ENCODE measurements at places on chromosomes 3 and 15. TPM values are rescaled to one million over a fixed set of nuclear protein-coding genes. Genes with fewer than 3 reads are reported as not detected.

DNA sequence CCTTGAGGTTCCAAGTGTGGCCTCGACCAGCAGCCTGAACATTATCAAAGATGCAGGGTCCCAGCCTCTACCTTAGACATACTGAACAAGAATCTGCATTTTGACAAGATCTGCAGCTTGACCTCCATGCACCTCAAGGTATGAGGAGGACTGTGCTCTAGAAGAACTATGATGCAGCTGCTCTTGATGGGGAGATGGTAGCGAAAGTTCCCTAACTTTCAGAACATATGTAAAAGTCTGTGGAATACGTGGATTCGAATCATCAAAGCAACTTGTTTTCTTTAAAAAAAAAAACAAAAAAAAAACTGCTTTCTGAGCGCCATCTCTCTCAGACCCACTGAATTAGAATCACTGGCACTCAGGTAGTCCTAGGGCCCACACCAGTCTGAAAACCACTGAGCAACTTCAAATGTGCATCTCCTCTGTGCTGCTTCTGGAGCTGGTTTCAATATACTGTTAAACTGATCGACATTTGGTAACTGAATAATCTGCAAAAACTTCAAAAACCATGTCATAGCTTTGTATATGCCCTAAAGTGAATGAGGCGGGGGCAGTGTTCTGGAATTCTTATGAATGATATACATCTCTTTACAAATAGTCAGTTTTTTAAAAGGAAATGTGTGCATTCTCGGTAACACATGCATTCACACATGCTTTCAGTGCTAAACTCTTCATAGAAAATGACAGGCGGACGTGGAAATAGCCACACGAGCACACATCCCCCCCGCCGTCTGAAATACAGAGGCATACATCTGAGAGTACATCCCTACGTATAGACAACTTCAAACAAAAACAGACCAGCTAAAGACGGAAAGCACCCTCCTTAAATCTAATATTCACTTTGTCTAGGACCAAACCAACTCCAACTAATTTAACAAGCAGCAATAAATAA is 128.8 kb downstream of the FOXP1 start:
- no peak for DNase-seq

DNA sequence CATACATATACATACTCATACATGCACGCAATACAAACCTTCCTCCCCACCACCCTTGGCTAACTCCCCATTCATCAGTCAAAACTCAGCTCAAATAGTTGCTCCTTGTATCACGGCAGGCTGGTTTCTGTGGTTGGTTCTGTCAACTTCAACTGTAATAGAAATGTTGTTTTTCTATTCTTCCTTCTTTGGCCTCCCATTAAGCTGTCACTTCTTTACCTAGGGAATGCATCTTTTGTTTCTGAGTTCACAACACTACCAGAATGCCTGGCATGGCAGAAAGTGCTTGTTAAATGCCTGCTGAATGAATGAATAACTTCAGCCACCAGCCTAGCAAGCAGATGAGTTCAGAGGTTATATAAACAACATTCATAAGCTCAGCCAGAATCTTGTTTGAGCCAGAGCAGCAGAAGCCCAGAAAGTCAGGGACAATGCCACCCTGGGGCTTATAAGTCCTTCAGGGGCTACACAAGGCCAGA is 63.1 kb downstream of the B3GALNT1 start:
- no peak for DNase-seq

- no peak for DNase-seq
Measured at GRCh38 chr3:24145481-24145880, 200.4 kb downstream of the NR1D2 start.

GRCh38 chr15:87619161-87619960 is 637.2 kb downstream of the NTRK3 start:
- no peak for DNase-seq

GRCh38 chr3:126261037-126261436 is 80.7 kb upstream of the ALDH1L1 start:
- peak; percentile 73 for DNase-seq

DNA sequence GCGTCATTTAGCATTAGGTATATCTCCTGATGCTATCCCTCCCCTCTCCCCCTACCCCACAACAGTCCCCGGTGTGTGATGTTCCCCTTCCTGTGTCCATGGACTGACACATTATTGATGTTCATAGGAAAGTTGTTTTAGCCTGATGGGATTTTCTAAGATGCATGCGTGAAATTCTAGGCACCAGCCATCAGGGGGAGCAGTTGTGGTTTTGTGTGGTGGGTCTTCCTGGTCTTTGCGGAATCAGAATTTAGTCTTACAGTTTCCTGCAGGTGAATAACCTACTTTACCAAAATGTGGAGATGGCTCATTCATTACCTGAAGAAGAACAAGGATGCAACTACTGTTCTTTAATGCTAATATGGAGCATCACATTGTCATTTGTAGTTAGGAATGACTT is 455.0 kb upstream of the THBS1 start:
- DNase-seq: no peak

DNA sequence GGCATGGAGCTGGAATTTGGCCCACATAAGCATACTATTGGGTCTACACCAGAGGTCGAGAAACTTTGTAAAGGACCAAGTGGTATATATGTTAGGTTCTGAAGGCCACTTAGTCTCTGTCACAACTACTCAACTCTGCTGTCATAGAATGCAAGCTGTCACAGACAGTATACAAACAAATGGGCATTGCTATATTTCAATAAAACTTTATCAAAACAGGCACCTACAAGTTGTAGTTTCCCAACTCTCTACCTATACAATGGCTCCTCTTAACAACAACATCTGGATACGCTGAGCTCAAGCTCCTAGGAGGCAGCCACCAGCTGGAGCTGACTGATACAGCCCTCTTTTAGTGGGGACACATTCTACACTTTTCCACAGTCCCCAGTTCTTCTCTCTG is 15.7 kb upstream of the PRICKLE2 start:
- no peak for DNase-seq

DNA sequence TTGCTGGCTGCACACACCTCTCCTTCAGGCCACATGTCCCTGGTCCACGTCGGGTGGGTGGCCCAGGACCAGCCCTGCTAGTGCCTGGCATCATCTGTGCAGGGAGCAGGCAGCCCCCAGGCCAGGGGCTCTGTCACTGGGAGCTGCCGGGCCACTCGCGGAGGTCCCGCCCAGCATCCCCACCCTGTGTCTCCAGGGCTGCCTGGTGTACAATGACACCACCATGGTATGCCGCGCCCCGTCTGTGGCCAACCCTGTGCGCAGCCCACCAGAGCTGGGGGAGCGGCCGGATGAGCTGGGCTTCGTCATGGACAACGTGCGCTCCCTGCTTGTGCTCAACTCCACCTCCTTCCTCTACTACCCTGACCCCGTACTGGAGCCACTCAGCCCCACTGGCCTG is 34.3 kb downstream of the PLXNA1 start:
- DNase-seq: no peak

GRCh38 chr15:64855205-64855975 is 13.7 kb downstream of the PLEKHO2 start:
- no peak for DNase-seq

DNA sequence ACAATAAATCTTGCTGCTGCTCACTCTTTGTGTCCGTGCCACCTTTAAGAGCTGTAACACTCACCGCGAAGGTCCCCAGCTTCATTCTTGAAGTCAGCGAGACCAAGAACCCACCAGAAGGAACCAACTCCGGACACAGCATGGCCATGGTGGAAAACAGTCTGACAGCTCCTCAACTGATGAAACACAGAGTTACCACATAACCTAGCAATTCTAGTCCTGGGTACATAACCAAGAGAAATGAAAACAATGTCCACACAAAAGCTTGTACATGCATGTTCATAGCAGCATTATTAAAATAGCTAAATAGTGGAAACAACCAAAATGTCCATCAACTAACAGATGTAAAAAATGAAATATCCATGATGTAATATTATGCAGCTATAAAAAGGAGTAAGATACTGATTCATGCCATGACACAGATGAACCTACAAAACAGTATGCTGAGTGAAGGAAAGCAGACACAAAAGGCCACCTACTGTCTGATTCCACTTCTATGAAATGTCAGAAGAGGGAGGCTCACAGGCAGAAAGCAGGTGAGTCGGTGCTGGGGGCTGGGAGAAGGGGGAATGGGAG is 36.8 kb downstream of the VGLL4 start:
- no peak for DNase-seq

GRCh38 chr3:18442756-18443664 is 17.9 kb upstream of the SATB1 start:
- DNase-seq: no peak

DNA sequence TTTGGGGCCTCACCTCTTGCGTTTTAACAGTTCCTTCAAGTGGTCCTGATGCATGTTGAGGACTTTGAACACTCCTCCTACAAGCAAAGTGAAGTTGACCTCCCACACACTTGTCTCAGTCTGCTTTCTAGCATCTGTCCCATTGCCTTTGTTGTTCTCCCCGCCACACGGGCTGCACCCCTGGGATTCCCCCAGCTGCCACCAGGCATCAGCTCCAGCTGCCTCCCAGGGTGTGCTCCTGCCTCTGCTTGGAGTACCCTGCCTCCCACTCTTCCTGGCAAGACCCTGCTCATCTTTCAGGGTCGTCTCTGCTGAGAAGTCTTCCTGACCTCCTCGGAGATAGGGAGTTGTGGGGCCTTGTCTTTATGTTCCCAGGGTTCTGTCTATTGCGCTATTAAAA is 52.2 kb downstream of the IGF1R start:
- no peak for DNase-seq

DNA sequence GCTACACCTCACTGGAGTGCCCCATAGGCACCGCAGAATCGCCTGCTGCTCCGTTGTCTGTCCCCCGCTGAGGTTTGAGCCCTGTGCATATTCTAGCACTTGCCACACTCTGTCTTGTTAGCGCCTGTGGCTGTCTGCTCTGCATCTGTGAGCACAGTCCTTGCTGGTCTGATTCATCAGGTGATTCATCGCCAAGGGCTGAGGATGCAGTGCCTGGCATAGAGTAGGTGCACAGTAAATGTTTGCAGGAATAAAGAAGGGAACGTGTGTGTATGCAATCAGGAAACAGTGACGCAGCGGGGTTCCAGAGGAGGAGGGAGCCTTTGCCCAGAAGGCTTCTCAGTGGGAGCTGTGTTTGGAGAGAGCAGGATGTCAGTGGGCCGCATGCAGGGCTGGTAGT is 124.0 kb upstream of the PLXNA1 start:
- DNase-seq: no peak

DNA sequence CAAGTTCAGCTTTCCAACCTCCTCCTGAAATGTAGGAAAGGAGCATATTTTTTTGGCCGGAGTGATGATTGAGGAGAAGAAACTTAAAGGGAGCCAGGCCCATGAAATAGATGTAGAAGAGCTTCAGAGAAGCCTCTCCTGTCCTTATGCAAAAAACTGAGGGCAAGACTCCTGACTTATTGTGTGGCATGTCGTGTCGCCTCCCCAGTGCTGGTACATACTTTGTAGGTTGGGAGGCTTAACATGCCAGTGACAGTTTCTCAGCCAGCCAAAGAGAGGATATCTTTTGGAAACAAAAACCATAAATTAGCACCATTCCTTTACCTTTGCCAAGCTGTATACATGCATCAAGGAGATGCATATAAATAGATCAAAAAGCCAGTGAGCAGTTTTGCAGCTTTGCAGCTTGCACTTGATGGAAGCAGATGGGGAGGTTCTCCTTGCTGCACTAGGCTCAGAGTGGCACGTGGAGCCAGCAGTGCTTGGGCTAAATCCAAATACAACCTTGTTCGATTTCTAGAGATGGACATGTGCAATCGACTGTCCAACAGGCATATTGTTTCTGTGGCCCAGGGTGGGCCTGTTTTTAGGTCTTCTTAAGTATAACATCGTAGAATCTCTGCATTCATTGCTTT is 10.2 kb downstream of the SLCO3A1 start:
- no peak for DNase-seq

- no peak for DNase-seq
Measured at GRCh38 chr3:187450431-187451190, 82.4 kb downstream of the RTP4 start.

GRCh38 chr15:49900903-49901235 is 218.2 kb downstream of the ATP8B4 start:
- DNase-seq: no peak

DNA sequence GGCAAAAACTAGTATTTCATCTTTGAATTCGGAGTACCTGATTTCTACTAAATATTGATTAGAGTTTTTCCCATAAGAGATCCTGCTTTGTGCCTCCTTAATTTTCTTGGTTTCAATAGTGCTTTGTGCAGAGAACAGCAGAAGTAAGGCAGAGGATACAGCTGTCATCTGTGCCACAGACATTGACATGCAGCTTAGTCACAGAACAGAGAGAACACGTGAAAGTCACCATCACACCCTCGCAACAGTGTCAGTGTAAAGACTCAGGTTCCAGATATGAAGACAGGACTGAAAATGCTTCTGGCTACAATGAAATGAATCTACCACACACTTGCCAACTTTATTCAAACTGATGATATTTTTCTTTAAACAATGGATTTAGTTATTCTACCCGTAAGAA is 942.8 kb upstream of the CFAP20DC start:
- DNase-seq: no peak

DNA sequence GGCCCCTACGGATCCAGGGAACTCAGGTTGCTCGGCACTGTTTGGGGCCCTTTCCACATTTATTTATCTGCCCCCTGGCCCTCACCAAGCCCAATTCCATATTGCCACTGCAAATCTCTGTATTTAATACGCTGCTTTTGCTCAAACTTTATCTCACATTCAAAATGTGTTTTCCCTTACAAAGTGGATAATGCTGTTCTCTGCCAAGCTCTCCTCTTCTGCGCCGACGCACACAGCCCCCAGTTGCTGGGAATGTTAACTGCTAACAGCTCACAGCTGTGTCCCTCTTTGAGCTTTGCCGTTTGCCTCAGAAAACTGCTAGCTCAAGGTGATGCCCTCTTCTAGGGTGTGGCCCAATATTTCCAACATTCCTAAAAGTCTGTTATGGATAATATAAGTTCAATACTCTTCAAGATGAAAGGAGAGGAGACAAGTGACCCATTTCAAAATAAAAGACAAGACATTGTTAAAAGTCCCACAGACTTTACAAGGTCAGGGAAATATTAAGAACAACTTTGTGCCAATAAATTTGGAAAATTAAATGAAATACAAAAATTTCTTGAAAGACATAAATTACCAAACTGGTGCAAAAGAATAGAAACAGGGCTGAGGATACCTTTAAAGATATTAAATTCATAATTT is 12.6 kb upstream of the FBN1 start:
- DNase-seq: peak; percentile 33

DNA sequence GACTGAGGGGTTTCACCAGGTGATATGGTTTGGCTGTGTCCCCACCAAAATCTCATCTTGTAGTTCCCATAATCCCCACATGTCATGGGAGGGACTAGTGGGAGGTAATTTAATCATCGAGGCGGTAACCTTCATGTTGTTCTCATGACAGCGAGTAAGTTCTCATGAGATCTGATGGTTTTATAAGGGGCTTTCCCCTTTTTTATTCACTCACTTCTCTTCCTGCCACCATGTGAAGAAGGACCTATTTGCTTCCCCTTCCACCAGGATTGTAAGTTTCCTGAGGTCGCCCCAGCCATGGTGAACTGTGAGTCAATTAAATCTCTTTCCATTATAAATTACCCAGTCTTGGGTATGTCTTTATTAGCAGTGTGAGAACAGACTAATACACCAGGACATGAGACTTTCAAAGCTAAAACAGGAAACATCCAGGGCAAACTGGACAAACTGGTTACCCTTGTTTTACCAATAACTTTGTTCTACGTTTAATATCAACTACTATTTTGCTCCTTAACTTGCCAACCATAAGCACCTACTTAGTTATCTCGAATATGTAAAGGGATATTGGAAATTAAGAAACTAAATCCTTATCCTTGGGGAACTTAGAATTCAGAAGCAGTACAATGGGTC is 98.2 kb downstream of the MYH15 start:
- no peak for DNase-seq

SLC28A1 gene
- 0.91 TPM for total RNA-seq

TYRO3 gene
- total RNA-seq: 3.3 TPM

PLXNA1 gene
- total RNA-seq: 26.4 TPM

RAB27A gene
- total RNA-seq: 5.8 TPM

NANOGP8 gene
- total RNA-seq: not detected

ALS2CL gene
- 33.7 TPM for total RNA-seq

IL17RB gene
- total RNA-seq: 0.47 TPM
